ENCODE measurements at places on chromosomes 6 and 20. TPM values are rescaled to one million over a fixed set of nuclear protein-coding genes. Genes with fewer than 3 reads are reported as not detected.

SAMD10 gene
- total RNA-seq, result 1.0 TPM

HDGFL1 gene
- not detected for total RNA-seq

DEFB119 gene
- total RNA-seq, result not detected

SEMG1 gene
- not detected for total RNA-seq

PTK6 gene
- total RNA-seq, result not detected

OXT gene
- total RNA-seq, result 2.2 TPM

LINC00237 gene
- not detected for total RNA-seq

CASS4 gene
- not detected for total RNA-seq

EPB41L1 gene
- total RNA-seq, result 2.3 TPM

ZSCAN31 gene
- total RNA-seq, result 4.0 TPM

SGK1 gene
- 43.7 TPM for total RNA-seq

GRM4 gene
- total RNA-seq, result not detected

PRDM13 gene
- not detected for total RNA-seq

SLCO4A1 gene
- total RNA-seq, result 20.7 TPM

SNX9 gene
- 32.7 TPM for total RNA-seq

PREX1 gene
- 8.4 TPM for total RNA-seq

TLDC2 gene
- not detected for total RNA-seq

SRSF6 gene
- total RNA-seq, result 19.4 TPM

SLC26A8 gene
- 0.11 TPM for total RNA-seq

LTB gene
- not detected for total RNA-seq

FKBP5 gene
- total RNA-seq, result 882 TPM

CDKN1A gene
- total RNA-seq, result 335 TPM

VIP gene
- not detected for total RNA-seq

PNRC1 gene
- 458 TPM for total RNA-seq

CTAGE9 gene
- total RNA-seq, result not detected

PHACTR3 gene
- total RNA-seq, result 0.59 TPM
